H1 (cell line): ENCODE measurements at places on chromosomes 7 and 10. TPM values are rescaled to one million over a fixed set of nuclear protein-coding genes. Genes with fewer than 3 reads are reported as not detected.

Gene MRC1
- 0.06 and 0.11 TPM in 2 replicates for total RNA-seq

DNA sequence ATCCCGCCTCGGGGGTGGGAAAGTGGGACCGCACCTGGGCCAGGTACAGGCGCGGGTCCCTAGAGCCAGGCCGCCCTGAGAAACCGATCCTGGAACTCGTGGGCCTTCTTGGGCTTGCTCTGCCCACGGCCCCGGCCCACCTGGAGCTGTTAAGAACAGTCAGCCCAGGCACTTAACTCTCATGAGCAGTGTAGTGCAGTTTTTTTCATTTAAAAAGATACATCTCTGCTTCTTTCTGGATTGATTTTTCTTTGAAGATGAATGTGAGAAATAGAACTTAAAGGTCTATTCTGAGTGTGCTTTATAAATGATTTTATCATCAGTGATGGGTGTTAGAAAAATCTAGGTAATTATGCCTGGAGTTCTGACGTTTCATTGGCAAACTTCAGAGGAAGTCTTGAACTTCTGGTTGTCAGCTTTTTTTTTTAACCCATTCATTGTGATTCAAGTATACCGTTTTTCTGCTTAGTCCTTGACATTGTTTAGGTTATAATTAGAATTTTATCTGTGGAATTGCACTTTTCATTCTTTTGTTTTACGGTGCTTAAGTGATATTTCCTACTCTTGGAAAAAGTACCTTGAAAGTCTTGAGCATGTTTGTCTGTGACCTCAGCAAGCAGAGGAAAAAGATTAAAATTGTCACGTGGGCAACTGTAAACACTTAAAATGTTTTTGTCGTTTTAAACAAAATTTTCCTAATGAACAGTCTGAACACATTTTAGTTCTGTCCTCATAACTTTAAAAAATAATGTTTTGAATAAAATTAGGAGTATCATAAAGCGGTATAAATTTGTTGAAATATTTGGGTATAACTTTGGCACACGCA lies 906 bp downstream of the CDK1 start:
- peak overlapping the region; percentile 80 for H3K4me3 ChIP-seq
- DNase-seq = no peak
- H3K27me3 ChIP-seq = no peaks in the 10 kb centered on the region
- no peaks in the 10 kb centered on the region for H3K4me1 ChIP-seq
- H3K27ac ChIP-seq = peak overlapping the region; percentile 89; the same call in 1 of the 2 replicates

Gene COL17A1
- total RNA-seq = 0.37 and 1.9 TPM in 2 replicates

GRCh38 chr7:84786073-84786472 lies 400.8 kb downstream of the SEMA3D start:
- H3K27me3 ChIP-seq = no peaks in the 10 kb centered on the region
- no peaks in the 10 kb centered on the region for H3K4me1 ChIP-seq
- H3K4me3 ChIP-seq = no peak overlapping the region
- DNase-seq = no peak
- no peaks in the 10 kb centered on the region for H3K36me3 ChIP-seq

- no peaks in the 10 kb centered on the region for H3K27me3 ChIP-seq
- H3K4me3 ChIP-seq = no peak overlapping the region
- no peak for DNase-seq
- H3K27ac ChIP-seq = no peak overlapping the region
- no peaks in the 10 kb centered on the region for H3K36me3 ChIP-seq
These were observed 250.0 kb downstream of the HGF start for GRCh38 chr7:81519886-81520285.

DNA sequence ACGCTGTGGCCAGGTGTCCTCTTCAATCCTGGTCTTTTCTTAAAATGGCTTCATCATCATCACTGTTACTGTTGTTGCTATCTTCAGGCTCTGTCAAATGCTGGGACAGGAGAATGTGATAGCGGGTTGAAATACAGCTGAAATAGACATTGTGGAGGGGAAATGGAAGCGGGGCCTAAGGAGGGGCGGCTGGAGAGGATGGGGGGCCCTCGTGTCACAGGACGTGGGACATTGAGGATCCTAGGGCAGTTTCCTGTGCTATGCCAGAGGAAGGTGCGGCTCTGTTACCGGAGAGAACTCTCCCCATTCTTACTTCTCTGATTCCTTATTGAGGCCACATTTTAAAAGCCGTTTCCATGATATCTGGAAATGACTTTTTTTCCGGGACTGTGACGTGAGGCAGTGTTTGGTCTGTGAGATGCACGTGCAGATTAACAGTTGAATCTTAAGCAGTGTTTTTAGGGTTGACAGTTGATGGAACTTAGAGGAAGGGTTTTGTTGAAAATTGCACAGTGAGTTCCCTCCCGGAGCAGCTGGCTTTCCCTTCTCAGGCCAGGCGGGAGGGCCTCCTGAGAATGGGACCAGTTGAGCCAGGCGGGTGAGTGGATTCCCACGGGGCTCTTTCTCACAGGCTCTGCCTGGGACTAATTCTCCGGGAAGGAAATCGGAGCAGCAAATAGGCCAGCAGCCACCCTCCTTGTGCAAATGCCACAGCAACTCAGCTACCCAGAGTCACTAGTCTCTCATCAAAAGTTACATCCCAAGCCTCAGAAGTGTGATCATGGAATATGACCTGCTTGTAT lies 125.2 kb downstream of the TACC2 start:
- H3K4me1 ChIP-seq = peaks cover 2% of the 10 kb centered on the region; the same call in 1 of the 2 replicates
- peak overlapping the region; percentile 96 for H3K4me3 ChIP-seq
- no peaks in the 10 kb centered on the region; the same call in 1 of the 2 replicates for H3K27me3 ChIP-seq
- DNase-seq = no peak
- H3K27ac ChIP-seq = no peak overlapping the region
- no peaks in the 10 kb centered on the region for H3K36me3 ChIP-seq

GRCh38 chr7:35537067-35538023 lies 157.6 kb downstream of the HERPUD2 start:
- DNase-seq = peak; percentile 92
- H3K27ac ChIP-seq = no peak overlapping the region
- peak overlapping the region; percentile 34; the same call in 1 of the 2 replicates for H3K4me3 ChIP-seq
- H3K4me1 ChIP-seq = no peaks in the 10 kb centered on the region

DNA sequence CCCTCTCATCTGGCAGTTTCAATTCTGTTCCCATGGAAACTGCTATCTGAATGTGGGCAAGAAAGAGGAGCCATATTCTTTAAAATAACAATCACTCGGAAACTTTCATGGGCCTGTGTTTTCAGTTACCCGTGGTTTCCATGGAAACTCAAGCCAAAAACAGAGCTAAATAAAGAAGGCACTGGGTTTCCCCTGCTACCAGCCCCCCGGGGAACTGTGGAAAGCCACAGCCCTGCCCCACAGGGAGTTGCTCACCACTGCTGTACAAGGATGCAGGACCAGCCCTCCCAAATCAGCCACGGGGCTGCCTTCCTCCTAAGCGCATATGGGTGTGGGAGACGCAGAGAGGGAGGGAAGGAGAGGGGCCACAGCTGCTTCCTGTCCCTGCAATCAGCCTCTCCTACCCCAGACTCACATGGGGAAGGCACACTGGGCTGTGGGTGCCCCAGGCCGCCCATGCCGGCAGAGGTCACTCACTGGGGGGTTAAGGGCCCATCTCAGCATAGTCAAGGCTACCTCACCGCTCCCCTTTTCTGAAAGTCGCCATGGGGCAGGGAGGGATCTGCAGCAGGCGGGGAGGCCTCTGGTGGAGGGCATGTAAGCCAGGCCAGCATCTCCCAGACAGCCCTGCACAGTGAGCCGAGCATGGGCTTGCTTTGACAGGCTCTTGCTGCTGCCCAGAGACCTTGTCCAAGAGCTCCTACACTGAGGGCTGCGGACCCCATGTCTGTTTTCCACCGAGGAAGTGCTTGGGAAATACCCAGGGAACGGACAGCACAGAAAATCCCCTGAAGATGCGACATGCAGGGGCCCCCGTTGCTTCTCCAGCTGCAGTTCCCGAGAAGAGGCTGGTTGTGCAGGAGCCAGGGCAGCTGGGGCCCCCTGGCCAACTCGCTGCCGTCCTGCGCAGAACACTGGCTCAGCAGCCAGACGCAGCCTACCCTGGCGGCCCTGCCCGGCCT lies 157.3 kb upstream of the PPP2R2D start:
- peak overlapping the region; percentile 25 for H3K27ac ChIP-seq
- H3K36me3 ChIP-seq = no peaks in the 10 kb centered on the region
- DNase-seq = no peak
- H3K27me3 ChIP-seq = no peaks in the 10 kb centered on the region
- H3K4me3 ChIP-seq = no peak overlapping the region

GRCh38 chr7:134368851-134369544 lies 52.3 kb upstream of the SLC35B4 start:
- H3K4me1 ChIP-seq = no peaks in the 10 kb centered on the region
- no peaks in the 10 kb centered on the region for H3K36me3 ChIP-seq
- no peaks in the 10 kb centered on the region for H3K27me3 ChIP-seq
- no peak overlapping the region for H3K4me3 ChIP-seq
- DNase-seq = no peak

Gene ADAM8
- total RNA-seq = 4.4 and 4.6 TPM in 2 replicates

- no peaks in the 10 kb centered on the region for H3K27me3 ChIP-seq
- no peak overlapping the region for H3K27ac ChIP-seq
- H3K4me1 ChIP-seq = 0 out of 2 replicates have a peak, but pooled peaks cover 5% of the 10 kb centered on the region
- no peaks in the 10 kb centered on the region for H3K36me3 ChIP-seq
- H3K4me3 ChIP-seq = no peak overlapping the region
- DNase-seq = no peak
These were observed 149.4 kb downstream of the SNX10 start for GRCh38 chr7:26441002-26441521.

Gene TMEM178B
- 15.8 and 18.1 TPM in 2 replicates for total RNA-seq

DNA sequence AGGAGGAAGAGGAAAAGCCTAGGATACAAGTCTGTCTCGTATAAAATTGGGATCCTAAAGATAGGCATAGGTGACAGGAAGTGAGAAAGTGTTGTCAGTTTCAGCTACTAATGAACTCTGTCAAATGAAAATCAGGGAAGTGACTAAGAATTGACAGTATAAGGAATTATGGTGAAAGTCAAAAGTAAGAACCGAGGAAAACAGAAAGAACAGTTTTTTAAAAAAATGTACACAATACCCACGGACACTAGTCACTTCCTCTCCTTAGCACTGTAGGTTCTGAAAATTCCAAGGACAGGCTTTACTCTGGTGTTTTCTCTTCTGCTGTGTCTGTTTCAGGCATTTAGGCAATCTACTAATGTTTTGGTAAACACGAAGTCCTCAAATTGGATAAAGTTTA lies 42.3 kb downstream of the ATAD1 start:
- H3K4me1 ChIP-seq = no peaks in the 10 kb centered on the region
- H3K27ac ChIP-seq = no peak overlapping the region
- H3K27me3 ChIP-seq = no peaks in the 10 kb centered on the region
- H3K36me3 ChIP-seq = peaks cover 4% of the 10 kb centered on the region
- DNase-seq = no peak

Gene SLC13A4
- 3.7 and 3.9 TPM in 2 replicates for total RNA-seq

Gene UPP1
- 37.5 and 40.7 TPM in 2 replicates for total RNA-seq

DNA sequence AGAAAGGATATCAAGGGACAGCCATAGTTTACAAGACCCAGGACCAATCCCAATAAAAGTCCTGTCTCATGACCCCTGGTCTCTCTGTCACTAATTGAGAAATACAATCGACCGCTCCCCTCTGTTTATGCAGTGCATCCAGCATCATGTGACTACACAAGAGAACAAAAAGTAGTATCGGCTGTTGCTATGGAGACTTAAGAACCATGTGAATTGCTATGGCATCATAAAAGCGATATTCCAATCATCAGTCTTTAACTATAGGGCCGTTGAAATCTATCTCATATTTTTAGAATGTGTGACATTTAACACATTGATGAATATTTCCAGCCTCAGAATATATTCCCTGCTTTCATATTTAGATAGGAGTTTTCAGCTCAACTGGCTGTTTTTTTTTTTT lies 139.3 kb downstream of the FRMD4A start:
- H3K27ac ChIP-seq = no peak overlapping the region
- H3K4me1 ChIP-seq = no peaks in the 10 kb centered on the region
- no peak for DNase-seq
- H3K4me3 ChIP-seq = no peak overlapping the region

- H3K27me3 ChIP-seq = no peaks in the 10 kb centered on the region
- 0 out of 2 replicates have a peak, but pooled peaks cover 4% of the 10 kb centered on the region for H3K36me3 ChIP-seq
- DNase-seq = no peak
- no peak overlapping the region for H3K4me3 ChIP-seq
- no peak overlapping the region for H3K27ac ChIP-seq
- no peaks in the 10 kb centered on the region for H3K4me1 ChIP-seq
These were observed 8.5 kb upstream of the RABGEF1 start for GRCh38 chr7:66731986-66732385.

DNA sequence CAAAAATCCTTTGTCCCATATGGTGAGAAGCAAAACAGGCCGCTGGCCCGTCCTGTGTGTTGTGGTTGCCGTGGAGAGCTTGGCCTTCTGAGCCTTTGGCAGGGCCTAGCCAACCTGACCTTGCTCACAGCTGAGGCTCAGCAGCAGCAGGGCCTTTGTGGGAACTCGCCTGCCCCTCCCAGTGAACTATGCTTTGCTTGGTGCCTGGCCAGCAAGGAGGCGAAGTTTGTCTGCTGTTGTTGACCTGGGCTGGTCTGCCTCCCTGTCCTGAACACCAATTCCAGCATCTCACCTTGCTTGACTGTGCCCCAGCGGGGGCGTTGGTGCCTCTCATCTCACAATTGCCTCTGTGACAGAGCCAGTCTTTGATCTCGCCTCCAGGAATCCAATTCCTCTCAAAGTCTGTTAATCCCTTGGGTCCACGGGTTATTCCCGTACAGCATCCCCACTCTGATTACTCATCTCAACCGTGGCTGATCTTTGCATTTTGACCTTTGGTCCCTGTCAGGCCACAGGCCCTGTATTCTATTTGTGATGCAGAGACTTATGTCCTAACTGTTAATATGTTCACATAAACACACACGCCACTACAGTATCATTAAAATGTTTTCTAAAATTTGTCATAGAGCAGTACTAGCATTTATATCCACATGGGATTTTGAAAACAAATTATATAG lies 22.6 kb downstream of the EPDR1 start:
- peak; percentile 53 for DNase-seq
- H3K36me3 ChIP-seq = no peaks in the 10 kb centered on the region
- H3K4me1 ChIP-seq = peaks cover 3% of the 10 kb centered on the region; the same call in 1 of the 2 replicates

GRCh38 chr10:103542764-103543616 lies 49.5 kb downstream of the NEURL1 start:
- H3K4me3 ChIP-seq = peak overlapping the region; percentile 44
- no peak overlapping the region for H3K27ac ChIP-seq
- H3K27me3 ChIP-seq = no peaks in the 10 kb centered on the region
- DNase-seq = no peak
- peaks cover 7% of the 10 kb centered on the region for H3K4me1 ChIP-seq
- H3K36me3 ChIP-seq = no peaks in the 10 kb centered on the region

DNA sequence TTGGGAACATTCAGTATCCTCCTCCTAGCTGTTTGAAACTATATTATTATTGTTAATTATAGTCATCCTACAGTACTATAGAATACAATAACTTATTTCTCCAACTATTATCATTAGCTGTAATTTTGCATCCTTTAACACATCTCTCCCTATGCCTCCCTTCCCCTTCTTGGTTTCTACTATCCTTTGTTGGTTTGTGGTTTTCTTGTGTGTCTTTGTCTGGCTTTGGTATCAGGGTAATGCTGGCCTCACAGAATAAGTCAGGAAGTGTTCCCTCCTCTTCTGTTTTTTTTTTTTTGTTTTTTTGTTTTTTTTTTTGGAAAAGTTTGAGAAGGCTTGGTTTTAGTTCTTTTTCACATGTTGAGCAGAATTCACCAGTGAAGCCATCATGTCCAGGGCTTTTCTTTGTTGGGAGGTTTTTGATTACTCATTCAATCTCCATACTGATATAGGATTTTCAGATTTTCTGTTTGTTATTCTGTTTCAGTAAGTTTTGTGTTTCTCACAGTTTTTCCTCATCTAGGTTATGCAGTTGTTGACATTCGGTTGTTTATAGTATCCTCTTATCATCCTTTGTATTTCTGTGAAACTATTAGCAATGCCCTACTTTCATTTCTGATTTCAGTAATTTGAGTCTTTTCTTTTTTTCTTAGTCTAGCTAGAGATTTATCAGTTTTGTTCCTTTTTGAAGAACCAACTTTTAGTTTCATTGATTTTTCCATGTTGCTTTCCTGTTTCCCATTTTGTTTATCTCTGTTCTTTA lies 21.6 kb downstream of the C1GALT1 start:
- H3K36me3 ChIP-seq = no peaks in the 10 kb centered on the region
- H3K4me1 ChIP-seq = peaks cover 13% of the 10 kb centered on the region
- no peak for DNase-seq
- no peaks in the 10 kb centered on the region for H3K27me3 ChIP-seq
- H3K27ac ChIP-seq = no peak overlapping the region

Gene PLPP4
- not detected in 2 replicates for total RNA-seq
